ENCODE measurements at places on chromosomes 3 and 15. TPM values are rescaled to one million over a fixed set of nuclear protein-coding genes. Genes with fewer than 3 reads are reported as not detected.

DNA sequence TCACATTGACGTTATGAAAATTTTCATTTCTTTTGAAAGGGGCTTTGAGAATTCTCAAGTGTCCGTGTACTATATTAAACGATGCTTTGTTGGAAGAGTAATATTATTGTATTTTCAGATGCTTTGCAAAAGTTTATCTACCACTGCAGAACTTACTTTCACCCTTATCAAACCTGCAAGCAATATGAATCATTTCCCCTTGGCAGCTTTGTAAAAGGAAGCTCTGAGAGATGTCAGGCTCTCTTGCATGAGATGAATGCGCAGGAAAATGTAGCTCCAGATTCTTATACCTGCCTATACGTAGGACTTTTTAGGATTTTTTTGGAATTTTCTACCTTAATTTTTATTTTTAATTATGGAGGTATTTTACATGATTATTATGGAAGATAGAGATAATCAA is 34.5 kb downstream of the GPD1L start:
- DNase-seq = no peak

MUC20 gene
- total RNA-seq = 4.1 TPM

GRCh38 chr15:42903388-42904324 is 16.9 kb downstream of the TTBK2 start:
- no peak for DNase-seq

DNA sequence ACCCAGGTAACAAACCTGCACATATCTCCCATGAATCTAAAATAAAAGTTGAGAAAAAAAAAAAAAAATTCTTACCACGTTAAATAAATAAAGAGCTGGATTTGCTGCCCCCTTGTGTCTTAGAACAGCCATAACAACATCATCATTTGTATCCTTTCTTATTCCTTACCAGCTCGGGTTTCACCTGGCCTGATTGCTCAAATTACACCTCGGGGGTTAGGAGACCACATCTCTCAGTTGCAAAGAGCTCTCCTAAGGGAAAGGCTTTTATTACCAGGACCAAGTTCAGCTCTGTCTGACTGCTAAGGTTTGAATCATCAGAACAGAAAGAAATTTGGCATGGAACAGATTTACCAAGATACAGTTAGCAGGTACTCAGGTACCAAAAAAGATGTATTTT is 25.8 kb upstream of the RPL39L start:
- DNase-seq = peak; percentile 13

LMAN1L gene
- 0.93 TPM for total RNA-seq

DNA sequence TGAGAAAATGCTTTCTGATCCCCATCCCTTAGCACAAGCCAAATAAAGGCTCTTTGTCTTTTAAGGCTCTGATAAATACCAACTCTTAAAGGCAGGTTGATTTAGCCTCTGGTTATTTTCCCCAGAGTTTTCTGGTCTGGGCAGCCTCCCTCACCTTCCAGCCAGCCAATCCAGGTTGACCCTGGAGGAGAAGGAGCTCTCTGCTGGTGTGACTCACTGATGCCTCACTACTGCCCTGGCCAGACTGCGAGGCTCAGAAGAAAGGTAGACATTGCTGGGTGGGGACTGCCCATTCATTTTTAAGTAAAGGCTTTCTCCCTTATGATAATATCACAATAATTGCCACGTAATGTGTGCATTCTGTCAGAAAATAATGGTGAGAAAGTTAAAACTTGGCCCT is 37.1 kb downstream of the SLCO3A1 start:
- DNase-seq = no peak
